ENCODE measurements at places on chromosomes 12 and 14.

GRCh38 chr12:53152390-53152789, 28.1 kb upstream of the ZNF740 start:
- DNase-seq, result no peak

DNA sequence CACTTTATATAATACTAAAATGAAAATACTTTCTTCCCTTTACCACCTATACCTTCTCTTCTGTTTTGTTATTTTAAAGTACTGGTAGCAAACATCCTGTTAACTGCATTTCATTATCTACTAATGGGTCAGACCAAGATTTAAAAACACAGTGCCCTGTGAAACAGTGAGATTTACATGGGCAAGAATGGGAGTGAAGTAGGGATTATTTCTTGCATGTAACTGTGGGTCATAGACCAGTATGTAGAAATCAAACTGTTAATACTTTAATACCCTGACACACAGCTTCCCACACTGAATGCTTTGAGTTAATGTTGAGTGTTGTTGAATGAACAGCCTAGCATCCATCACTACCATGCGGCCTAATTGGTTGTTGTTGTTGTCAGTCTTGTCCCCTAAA, 61.6 kb downstream of the PLEKHA5 start:
- no peak for DNase-seq

GRCh38 chr12:82803201-82803600, 116.5 kb downstream of the TMTC2 start:
- DNase-seq, result no peak

DNA sequence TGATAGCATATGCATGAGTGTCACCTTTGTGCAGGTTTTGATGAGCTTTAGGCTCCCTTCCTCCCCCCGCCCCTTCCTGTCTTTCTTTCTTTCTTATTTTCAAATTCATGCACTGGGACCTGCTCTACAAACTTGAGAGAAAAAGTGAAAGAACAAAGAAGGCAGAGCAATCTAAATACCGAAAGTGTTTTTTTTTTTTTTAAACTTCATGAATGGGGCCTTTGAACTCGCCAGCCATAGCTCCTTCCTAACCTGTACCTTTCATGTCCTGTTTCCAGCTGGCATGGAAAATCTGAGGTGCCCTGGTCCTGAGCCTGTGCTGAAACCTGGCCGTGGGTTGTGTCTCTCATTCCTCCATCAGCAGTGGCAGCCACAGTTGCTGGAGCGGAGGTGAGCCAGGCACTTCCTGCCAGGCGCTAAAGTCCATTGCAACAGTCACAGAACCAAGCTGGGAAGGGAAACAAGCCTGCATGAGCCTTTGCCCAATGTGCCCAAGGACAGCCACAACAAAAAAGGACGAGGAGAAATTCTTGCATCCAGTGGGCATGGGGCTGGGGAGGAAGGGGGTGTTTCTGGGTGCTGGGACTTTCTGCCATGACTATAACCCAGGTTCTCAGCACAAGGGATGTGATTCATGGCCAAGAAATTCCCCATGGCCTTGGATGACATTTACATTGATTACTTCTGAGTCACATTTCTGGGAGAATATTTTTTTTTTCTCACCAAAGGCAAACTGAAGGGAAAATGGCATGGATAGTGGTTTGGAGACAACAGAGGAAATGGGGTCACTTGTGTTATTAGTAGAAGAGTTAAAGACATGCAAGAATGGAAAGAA, 102.7 kb downstream of the TMEM30B start:
- no peak for DNase-seq

DNA sequence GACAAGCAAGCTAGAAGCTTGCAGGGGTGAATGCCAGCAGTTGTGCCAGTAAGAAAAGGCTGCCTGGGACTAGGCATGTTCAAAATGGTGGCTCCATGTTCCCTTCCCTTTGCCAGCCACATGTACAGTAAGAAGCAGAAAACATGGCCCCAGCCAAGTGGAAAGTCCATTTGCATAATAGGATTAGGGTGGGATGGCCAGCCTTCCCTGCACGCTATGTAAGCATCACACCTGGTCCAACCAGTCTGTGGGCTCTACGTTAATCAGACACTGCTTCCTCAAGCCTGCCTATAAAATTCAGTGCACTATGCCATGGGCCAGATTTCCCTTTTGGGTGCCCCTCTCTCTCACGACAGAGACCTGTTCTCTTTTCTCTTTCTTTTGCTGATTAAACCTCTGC, 288.4 kb downstream of the GXYLT1 start:
- no peak for DNase-seq

GRCh38 chr12:89884952-89885351, 176.3 kb upstream of the ATP2B1 start:
- no peak for DNase-seq

DNA sequence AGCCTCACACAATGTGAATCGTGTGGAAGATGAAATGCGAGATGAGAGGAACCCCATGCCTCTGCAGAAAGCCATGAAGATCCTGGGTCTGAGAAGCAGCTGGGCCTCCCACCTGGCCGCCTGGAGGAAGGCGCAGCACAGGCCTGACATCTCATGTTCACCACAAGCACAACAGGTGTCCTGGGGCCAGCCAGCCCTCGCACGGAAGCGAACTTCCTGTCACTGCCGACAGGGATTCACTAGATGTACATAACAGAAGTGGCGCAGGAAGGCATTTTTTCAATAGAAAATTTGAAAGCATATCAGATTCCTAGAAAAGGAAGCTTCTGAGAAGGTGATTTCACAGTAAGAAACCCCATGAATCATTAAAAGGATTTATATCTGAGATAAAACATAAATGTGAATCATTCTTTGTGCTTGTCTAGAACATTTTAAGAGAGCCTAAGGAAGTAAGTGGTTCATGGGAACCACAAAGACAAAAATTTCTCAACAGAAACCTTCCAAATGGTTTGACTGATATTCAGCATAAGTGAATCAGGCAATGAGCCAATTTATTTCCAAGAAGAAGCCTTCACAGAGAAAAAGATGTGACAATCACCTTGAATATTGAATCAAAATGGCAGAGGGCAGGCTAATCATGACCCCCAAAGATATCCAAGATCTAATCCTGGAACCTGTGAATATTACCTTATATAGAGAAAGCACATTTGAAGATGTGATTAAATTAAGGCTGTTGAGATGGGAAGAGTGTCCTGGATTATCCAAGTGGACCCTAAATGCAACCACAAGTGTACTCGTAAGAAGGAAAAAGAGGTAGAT, 311.9 kb downstream of the DUSP6 start:
- no peak for DNase-seq

GRCh38 chr14:20610002-20610765, 19.0 kb upstream of the RNASE12 start:
- DNase-seq, result peak; percentile 70

DNA sequence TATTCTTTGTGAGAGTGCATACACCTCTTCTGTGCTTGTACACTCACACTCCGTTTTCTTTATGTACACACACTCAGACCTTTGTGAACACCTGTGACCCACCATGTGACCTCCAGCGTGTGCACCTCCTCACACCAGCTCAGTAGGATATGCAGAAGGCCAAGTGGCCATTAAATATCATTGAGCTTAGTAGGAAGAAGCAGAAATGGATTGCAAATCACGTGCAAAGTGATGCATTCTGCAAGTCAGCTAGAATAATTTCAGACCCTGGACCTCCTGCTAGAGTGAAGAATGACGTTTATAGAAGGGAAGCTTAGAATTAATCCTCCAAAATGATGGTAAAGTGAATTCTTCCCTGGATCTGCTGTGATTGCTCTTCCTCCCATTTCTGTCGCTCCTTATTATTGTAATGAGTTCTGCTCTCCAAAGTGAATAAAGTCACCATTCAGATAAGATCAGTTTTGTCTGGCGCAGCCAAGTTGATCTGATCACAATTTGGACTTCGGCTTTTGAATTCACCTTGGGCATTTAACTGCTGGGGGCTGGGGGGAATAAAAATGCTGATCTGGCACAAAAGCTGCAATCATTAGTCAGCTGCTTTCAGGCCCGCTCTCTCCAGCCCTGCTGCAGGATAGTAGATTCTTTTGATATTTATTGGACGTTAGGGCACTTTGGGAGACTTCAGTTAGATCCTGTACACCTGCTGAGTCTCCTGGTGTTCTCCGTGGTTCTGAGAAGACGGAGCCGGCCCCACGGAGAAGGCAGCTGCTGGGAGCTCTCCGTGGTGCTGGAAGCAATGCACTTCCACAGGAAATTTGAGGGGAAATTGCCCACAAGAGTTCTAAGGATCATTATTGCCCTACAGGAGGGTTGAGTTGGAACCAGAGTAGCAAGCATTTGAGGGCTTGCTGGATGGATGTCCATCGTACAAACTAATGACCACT, 12.4 kb upstream of the NRXN3 start:
- DNase-seq, result peak; percentile 52

DNA sequence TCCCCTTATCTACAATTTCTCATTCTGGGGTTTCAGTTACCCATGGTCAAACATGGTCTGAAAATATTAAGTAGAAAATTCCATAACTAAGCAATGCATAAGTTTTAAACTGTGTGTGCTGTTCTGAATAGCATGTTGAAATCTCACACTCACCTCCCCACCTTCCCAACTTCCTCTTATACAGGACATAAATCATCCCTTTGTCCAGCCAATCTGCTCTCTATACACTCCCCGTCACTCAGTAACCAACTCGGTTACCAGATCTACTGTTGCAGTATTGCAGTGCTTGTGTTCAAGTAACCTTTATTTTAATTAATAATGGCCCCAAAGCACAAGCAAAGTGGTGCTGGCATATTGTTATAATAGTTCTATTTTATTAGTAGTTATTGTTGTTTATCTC, 420.5 kb downstream of the GXYLT1 start:
- DNase-seq, result no peak

- DNase-seq, result peak; percentile 86
Observed at GRCh38 chr12:113609692-113610469, 138.2 kb upstream of the LHX5 start.

DNA sequence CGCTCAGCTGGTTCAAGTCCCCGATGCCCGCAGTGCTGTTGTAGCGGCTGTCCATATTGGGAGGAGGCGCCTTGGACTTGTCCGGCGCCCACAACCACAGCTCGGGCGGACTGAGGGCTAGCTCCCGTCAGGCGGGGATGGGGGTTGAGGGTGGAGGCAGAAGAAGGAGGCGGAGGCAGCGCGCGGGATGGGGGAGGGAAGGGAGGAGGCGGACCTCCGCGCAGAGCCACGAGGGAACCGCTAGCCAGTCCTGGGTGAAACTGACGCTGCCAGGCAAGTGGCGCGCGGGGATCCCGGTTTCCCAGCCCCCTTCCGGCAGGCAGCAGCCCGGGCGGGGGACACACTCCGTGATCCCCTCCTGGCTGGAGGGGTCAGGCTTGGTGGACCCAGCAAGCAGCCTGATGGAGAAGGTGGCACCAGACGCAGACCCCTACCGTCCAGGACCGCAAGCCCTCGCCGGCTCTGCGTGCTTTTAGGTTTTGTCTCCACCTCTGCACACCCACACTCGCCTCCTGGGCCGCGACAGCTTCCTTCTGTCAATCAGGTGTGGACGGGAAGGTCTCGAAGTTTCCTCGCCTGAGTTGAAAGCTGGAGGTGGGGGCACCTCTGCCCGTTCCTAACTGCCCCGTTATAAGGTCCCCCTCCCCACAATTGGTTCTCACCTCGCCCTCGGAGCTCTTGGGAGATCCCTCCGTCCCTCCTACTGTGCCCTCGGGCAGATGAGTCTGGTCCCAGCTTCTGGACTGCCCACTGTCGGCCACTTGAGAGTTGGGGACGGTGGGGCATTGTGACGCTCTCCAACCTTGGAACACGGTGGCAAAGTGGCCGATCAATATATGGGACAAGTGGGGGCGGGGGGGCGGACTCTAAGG, at the start of gene CPNE8:
TSS of gene CPNE8 (minus strand) at position 112 of the 872 bp plus-strand sequence. CDS start at position 55, 57 bp downstream.
- peak; percentile 76 for DNase-seq

DNA sequence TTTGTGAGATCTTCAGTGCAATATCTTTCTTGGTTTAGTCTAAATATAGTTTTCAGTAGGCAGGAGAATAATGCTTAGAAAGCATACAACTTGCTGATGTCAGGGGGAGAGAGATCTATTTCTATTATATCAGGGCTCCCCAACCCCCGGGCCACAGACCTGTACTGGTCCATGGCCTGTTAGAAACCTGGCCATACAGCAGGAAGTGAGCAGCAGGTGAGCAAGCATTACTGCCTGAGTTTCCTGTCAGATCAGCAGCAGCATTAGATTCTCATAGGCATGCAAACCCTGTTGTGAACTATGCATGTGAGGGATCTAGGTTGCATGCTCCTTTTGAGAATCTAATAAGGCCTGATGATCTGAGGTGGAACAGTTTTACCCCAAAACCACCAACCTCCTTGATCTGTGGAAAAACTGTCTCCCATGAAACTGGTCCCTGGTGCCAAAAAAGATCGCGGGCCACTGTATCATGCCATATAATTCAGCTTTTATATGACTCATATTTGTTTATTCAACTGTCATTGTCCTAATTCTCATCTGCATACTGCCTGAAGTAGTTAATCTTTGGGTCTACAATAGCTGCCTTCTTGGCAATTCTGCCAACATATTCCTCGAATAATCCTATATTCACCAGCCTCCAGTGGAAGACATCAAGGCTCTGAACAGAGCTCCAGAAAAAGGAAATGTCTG, 163.6 kb upstream of the DYRK2 start:
- DNase-seq, result no peak

DNA sequence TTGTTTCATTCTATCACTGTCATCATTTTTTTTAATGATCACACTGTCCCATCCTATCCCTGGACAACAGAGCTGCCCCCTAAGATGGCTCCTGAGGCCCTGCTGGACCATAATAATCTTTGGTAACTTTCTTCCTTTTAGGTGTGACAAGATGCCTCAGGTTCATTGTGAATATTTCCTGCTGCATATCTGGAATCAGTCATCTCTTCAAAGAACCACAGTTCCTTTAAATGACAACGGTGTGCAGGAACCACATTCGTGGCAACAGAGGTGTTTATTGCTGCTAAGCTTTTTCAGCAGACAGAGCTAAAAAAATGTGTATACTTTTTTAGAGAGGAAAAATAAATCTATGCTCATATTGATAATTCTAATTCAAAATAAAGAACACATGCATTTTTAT, 312.9 kb downstream of the MED13L start:
- DNase-seq, result no peak

- DNase-seq, result no peak
Observed at GRCh38 chr14:100144996-100145646, 14.3 kb downstream of the DEGS2 start.

GRCh38 chr14:20492486-20492885, 12.9 kb upstream of the RNASE10 start:
- no peak for DNase-seq

GRCh38 chr12:109517619-109518018, 40.2 kb downstream of the UBE3B start:
- DNase-seq, result no peak

- peak; percentile 59 for DNase-seq
Observed at GRCh38 chr14:96590190-96590864, 88.1 kb downstream of the PAPOLA start.

DNA sequence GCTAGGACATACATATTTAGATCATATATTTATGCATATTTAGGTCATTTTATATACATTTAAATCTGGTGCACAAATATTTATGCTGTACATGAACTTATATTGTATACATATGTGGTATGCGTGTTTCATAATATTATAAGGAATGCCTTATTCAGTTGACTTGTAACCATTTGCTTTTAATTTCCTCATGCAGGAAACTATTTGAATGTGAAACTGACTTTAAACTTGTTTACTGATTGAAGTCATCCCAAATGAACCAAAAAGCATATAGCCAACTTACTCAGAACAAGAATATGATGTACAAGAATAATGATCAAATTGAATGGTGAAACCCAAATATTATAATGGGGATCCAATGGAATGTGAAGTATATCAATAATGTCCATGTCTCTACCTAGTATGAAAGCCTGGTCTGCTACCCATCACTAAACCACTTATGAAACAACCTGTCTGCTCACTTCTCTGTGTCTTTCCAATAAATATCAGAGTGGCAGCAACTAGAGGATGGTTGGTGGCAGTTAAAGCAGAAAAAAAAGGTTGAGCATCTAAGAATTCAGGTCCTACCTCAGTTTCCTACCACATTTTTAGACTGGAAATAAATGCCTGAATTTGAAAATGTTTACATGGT, 38.3 kb downstream of the RPS6KA5 start:
- no peak for DNase-seq

Data from H7 (cell line).